ENCODE measurements at places on chromosomes 12 and 14.

DNA sequence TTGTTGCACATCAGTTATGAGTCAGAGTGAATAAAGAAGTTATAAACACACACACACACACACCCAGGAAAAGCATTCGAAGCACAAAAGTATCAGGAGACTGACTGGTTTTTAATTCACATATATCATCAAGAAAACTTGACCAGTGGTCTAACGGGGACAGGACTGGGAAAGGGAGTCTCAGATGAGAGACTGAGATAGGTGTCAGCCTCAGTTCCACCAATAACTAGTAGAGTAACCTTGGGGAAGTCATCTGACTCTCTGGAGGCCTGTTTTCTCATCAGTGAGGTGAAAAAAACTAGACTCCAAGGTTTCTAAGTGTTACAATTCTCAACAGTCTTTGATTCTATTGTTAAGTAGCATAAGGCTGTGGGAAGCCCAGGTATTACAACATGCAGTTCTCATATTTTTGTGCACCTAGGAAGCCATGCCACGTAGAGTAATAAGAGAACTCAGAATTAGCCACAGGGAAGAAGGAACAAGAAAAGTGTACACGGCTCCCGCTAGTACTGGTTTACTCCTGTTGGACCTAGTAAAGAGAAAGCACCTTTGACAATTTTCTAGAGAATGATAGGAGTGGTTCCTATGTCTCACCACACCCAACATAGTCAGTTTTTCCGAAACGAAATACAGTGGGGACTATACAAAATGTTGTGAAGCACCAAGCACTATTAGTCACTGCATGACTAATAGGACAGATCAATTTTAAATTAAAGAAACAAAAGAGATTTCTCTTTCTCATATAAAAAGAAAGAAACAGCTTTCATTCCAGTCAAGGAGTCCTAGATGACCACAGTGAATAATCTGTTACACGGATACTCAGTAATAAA is 5.0 kb downstream of the PPTC7 start:
- no peak for DNase-seq

GRCh38 chr14:69004731-69005431 is 25.8 kb upstream of the ACTN1 start:
- no peak for DNase-seq

DNA sequence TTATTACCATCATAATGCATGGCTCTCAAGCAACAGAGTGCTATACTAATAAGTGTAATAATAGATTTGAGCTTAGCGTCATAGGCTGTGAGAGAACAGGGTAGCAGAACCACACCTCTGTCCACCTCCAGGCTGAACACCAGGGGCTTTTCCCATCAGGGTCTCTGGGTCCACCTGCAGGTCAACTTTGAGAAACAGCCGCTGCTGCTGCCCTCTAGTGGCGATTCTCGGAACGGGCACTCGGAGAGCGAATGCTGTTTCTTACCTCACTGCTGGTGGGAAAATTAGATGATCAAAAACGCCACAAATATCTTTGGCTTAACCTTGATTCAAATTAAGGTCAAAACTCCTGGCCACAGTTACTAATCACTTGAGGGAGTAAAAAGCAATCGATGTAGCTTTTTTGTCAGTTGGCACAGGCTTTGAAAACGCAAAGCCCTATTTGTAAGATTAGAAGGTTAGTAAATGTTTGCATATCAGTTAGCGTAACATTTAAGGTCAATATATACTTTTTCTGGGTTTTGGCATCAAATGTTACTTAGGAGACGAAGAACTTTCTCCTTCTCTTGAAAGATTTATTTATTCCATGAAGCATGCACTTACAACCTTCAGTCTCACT is 127.9 kb upstream of the TMEM132D start:
- DNase-seq, result peak; percentile 48

DNA sequence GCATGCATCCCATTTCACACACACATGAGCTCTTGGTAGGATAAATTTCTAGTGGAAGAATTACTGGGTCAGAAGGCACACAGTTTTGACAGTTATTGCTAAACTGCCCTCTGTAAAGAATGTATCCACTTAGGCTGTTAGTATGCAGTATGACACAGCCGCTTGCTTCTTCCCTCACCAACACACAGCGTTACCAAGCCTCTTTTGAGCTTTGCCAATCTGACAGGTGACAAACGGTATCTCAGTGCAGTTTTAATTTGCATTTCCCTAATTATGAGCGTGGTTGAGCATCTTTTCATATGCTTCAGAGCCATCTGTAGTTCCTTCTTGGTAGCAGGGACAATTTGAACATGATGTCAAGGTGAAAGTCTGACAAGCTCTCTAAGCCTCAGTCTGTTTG is 42.9 kb downstream of the HRK start:
- DNase-seq, result no peak

- peak; percentile 60 for DNase-seq
These were observed at the start of gene ABCD2 for GRCh38 chr12:39619660-39620433. ABCD2 (minus strand) TSS chr12:39619803; CDS start chr12:39619615, 188 bp downstream.

GRCh38 chr12:10331642-10332239 is 24.1 kb downstream of the KLRD1 start:
- no peak for DNase-seq

DNA sequence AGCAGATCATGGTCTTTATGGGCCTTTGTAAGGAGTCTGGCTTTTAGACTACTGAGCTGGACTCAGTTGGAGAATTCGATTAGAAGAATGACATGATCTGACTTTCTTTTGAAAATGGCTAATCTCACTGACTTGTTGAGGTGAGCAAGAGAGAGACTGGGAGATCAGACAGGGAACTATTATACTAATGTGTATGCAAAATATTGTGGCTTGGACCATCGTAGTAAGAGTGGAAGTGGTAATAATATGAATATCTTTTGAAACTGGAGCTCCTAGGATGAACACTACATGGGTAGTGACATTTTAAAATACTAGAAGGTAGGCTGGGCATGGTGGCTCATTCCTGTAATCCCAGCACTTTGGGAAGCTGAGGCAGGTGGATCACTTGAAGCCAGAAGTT is 56.2 kb upstream of the CCT2 start:
- no peak for DNase-seq

All from hypothalamus (tissue), 51 donors.